Pancreas (tissue), 10 donors: ENCODE measurements at places on chromosomes 3 and 15. TPM values are rescaled to one million over a fixed set of nuclear protein-coding genes. Genes with fewer than 3 reads are reported as not detected.

- H3K27ac ChIP-seq = no peak overlapping the region
- peaks cover 13% of the 10 kb centered on the region for H3K4me1 ChIP-seq
- H3K36me3 ChIP-seq = no peaks in the 10 kb centered on the region
- DNase-seq = no peak
- no peaks in the 10 kb centered on the region for H3K27me3 ChIP-seq
Observed at GRCh38 chr3:178500631-178501030, 35.6 kb upstream of the KCNMB2 start.

The KCNAB1 gene
- polyA plus RNA-seq = 0.76 TPM

GRCh38 chr15:76065245-76065644 is 5.5 kb downstream of the TMEM266 start:
- H3K4me1 ChIP-seq = peaks cover 6% of the 10 kb centered on the region
- H3K27ac ChIP-seq = no peak overlapping the region
- H3K27me3 ChIP-seq = no peaks in the 10 kb centered on the region

GRCh38 chr3:69016901-69017300 is 3.4 kb upstream of the EOGT start:
- H3K4me1 ChIP-seq = peaks cover 3% of the 10 kb centered on the region
- H3K36me3 ChIP-seq = peaks cover 6% of the 10 kb centered on the region
- no peak for DNase-seq
- H3K27me3 ChIP-seq = no peaks in the 10 kb centered on the region

The GPR15 gene
- 0.07 TPM for polyA plus RNA-seq

GRCh38 chr3:128846486-128846891 is 32.9 kb upstream of the ACAD9 start:
- DNase-seq = no peak
- no peaks in the 10 kb centered on the region for H3K27me3 ChIP-seq
- H3K36me3 ChIP-seq = no peaks in the 10 kb centered on the region
- no peak overlapping the region for H3K4me3 ChIP-seq
- H3K27ac ChIP-seq = no peak overlapping the region

GRCh38 chr3:184663756-184664155 is 48.1 kb downstream of the MAGEF1 start:
- no peak overlapping the region for H3K4me3 ChIP-seq
- no peaks in the 10 kb centered on the region for H3K27me3 ChIP-seq
- no peak overlapping the region for H3K27ac ChIP-seq
- H3K4me1 ChIP-seq = no peaks in the 10 kb centered on the region
